ENCODE measurements at places on chromosomes 2 and 18.

DNA sequence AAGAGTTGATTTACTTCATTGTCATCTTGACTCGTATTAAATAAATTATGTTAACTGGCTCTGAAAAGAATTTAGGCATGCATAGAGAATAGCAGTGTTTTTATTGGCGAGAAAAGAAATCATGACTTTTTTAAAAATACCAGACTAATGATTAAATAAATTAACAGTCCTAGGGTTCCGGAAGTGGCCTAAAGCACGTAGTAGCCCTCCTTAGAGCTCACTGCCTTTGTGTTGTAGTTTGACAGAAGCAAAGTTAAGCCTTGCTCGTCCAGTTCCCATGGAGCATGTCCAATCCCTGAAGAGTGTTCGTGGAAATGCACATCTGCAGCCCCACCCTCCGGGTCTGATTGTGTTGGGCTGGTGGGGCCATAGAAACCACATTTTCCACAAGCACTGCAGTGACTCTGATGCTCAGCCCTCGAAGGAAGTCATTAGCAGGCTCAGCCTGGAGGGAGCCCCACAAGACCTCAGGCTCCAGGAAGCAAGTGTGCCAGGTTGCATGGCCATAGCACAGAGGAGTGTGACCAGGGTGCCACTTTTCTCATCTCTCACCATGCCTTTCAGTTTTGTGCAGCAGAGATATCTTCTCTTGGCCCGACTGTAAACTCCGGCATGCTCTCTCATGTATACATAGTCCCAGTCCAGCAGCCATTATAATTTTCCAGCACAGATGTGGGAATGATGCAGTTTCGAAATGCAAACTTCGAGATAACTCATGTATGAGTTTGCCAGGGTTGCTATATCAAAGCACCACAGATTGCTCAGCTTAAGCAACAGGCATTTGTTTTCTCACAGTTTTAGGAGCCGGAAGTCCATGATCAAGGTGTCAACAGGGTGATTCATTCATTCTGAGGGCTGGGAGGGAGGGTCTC, 188.6 kb upstream of the SH3BP4 start:
- peak; percentile 67 for DNase-seq

- no peak for DNase-seq
Observed at GRCh38 chr18:52991246-52991645, 651.2 kb downstream of the DCC start.

DNA sequence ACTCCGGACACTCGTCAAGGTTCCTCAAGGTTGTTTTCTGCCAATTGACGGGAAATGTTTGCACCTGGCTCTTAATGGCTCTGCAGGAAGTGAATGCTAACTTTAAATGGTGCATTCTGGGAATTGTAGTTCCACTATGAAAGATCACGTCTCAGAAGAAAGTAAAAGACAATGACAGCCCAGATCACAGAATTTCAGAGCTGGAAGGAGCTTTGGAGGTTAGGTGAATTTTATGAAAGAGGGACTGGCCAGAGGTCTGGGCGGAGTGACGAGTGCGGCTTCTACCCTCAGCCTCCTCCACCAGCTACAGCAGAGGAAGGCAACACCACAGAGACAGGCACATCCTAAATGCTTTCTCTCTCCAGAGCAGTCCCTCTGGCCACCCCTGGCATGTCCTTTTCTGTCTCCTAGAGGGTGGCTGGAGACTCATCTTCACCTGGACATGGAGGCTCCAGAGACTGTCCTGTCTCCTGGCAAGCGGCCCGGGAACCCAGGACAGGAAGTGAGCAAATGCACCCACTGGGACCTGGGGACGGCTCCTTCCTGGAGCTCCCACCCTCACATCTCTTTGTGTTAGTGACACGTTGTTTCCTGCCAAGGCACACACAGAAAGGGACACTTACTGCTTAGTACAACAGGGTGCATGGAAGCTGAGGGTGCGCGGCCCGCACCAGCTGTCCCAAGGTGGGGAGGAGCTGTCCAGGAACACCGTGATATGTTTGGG, 19.4 kb downstream of the THAP4 start:
- DNase-seq = no peak

DNA sequence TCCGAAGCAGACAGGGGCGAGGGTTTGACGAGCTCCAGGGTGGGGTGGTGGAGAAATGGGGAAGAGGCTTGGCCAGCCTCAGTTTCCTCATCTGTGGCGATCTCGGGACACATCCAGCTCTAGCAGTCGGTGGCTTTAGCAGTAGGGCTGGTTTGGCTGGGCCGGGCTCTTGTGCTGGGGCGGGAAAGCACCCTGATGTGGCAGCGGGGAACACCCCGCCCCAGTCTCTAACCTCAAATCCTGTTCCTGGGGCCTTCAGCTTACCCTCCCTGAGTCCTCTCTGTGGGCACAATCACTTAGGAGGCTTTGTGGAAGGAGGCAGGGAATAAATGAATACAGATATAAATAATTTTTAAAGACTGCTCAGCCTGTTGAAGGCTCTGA, 26.5 kb upstream of the MCFD2 start:
- peak; percentile 40 for DNase-seq

GRCh38 chr2:68766376-68766845, 31.8 kb downstream of the ARHGAP25 start:
- no peak for DNase-seq

- DNase-seq = no peak
Observed at GRCh38 chr2:75268112-75268511, 68.8 kb upstream of the TACR1 start.

DNA sequence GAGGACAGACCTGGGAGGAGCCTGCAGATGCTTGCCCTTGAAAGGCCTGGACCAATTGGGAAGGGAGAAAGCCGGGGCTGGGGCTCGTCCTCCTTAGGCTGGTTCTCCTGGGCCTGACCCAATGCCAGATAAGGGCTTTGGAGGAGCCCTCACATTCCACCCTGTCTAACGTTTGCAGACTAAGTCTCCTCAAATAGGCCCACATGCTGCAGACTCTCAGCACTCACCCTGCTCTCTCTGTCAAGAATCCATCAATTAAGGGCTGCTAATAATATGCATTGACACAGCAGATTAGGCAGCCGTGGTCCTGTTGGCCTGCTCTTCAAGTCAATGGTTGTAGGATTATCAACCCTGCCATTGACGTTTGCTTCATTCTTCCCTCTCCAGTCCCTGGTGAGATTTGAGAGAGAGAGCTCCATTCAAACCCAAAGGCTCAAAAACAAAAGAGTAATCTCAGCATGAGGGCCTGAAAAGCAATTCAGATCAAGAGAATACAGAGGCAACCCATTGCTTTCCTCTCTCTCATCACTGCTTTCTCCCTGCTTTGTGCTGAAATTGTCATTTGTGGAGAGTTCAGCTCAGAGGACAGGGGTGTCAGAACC, 167.6 kb downstream of the INSIG2 start:
- no peak for DNase-seq

DNA sequence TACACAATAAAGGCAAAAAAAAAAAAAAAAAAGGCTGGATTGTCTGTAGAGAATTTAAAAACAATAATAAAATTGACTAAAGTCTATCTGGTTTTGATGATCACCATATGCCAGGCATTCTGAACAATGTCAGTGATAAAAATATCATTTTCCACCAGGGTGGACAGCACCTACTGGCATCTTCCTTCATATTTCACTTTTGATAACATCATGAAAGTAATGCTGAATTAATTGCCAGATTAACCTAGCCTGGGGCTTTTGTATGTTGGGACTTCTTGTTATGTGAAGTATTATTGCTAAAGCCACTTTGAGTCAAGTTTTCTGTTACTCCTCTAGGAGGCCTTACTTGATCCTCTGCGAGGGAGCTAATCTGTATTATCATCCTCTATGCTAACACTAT, 73.8 kb upstream of the FAM98A start:
- DNase-seq = no peak

- no peak for DNase-seq
Observed at GRCh38 chr2:154914561-154914960, 216.1 kb downstream of the KCNJ3 start.

DNA sequence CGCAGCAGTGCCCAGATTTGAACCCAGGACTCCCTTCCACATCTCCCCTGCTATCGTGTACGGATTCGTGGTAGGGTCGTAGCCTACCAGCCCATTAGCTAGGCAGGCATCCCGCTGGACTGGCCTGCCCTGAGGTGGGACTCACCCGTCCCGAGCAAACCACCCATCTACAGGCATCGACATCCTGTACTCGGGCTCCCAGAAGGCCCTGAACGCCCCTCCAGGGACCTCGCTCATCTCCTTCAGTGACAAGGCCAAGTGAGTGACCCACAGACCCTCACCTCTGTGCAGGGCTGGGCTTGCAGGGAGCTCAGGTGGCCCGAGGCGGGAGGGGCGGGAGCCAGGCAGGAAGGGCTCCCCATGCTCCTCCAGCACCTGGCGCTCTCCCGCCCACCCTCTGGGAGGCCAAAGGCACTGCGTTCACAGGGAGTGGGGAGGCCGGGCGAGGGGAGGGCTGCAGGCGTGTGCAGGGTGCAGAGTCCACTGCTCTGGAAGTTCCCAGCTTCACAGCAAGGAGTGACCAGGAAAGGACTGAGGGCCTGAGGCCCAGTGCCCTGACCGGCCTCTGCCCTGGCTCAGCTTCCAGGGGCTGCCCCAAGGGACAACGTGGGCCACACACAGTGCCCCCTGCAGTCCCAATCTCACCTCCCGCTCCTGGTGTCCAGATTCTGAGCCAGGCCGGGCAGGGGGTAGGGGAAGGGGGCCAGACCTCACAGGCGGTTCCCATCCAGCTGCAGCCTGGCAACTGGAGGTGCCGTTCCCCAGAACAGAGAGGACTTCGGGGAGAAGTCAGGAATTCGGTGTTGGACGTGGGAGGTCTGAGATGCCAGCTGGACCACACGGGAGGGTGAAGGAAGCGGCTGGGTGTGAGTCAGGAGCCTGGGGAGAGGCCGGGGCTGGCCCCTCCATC, 5.4 kb downstream of the AGXT start:
- DNase-seq = peak; percentile 14

DNA sequence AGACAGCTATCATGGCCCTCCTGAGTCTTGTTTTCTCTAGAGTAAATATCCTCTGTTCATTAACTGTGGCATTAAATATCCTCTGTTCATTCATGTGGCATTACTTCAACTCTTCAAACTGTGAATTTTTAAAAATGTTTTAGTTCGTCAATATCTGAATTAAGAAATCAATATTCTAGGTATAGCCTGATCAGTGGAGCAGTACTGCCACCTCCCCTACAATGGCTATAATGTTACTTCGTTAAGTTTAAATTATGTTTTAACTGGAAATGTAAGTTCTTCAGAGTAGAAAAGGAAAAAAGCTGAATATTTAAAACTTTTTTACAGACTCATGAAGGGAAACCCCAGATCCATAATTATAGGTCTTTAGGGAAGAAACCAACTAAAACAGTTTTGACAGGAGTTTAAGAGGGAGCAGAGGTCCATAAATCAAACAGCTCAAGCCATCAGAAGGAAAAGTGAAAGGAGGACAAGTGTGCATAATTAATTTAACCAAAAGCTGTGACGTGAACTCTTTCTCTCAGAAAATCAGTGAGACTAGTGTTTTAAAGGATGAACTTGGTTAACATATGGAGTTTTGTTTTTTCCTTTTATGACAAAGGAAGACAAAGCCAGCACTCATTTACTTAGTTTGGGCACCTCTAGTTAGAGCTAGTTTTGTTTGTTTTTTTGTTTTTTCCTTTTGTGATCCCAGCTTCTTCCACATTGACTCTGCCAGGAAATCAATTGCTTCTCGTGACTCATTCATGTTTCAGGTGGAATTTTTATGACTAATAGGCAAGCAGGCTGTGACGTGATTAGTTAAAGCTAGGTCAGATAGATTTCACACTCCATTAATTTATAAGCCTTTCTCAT, 44.9 kb downstream of the RBBP8 start:
- DNase-seq = peak; percentile 85

DNA sequence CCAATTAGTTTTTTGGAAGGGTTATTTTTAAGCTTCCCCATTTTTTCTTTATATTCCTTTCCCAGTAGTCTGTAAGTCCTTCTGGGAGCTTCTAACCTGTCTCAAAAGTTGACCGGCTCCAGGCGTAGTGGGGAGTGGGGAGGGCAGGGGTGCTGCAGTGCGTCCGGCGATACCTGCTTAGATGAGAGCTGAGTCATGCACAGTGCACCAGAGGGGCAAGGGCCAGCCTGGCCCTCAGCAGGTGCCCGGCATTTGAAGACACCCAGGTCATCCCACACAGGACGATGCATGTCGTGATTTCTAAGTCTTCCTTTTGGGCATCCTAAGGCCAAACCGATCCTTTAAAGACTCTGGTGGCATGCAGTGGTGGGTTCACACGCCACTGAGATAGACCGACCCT, 73.4 kb downstream of the TPO start:
- DNase-seq = no peak

- DNase-seq = no peak
Observed at GRCh38 chr2:43887176-43887575, 48.4 kb downstream of the ABCG8 start.

GRCh38 chr18:3594760-3595368, 144.9 kb downstream of the TGIF1 start:
- DNase-seq = peak; percentile 53

DNA sequence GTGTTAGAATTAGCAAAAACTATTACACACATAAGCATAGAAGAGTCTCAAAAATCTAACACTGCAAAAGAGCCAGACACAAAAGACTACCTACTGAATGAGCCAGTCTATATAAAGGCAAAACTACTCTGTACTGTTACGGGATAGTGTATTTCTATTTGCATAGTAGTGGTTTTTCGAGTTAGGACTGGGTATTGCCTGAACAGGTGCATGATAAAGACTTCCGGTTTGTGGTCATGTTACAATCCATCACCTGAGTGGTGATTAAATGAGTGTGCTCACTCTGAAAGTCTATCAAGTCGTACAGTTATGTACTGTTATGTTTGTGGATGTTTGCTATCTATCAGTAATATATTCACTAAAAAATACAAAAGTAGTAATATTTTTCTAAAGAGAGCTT, 523.3 kb upstream of the SYT4 start:
- DNase-seq = no peak

GRCh38 chr18:25223211-25223610, 128.8 kb downstream of the ZNF521 start:
- no peak for DNase-seq

DNA sequence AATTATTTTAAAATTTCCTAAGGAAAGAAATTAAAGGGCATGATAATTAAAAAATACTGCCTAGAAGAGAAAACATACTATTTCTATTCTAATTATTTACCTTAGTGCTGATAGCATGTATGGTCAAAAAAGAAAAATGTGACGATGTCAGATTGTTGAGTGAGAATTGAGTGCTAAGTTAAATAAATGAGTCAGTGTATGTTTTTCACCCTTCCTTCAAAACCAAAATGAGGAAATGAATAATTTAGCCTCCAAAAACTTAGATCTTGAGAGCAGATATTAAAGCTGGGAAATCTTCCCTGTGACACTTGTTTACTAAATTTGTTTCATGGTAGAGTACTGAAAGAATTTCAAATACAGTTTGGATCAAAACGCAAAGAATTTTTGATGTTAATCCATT, 58.6 kb upstream of the NYAP2 start:
- peak; percentile 19 for DNase-seq

GRCh38 chr18:78972385-78972918, 7.2 kb upstream of the SALL3 start:
- DNase-seq = no peak

- no peak for DNase-seq
Observed at GRCh38 chr2:225415792-225416191, 16.3 kb downstream of the NYAP2 start.

GRCh38 chr2:163419000-163419830, 316.6 kb downstream of the FIGN start:
- DNase-seq = no peak
